ENCODE measurements at places on chromosomes 12 and 14.
A peak's percentile ranks its signal among the peaks of the same experiment; 100 is the strongest.

DNA sequence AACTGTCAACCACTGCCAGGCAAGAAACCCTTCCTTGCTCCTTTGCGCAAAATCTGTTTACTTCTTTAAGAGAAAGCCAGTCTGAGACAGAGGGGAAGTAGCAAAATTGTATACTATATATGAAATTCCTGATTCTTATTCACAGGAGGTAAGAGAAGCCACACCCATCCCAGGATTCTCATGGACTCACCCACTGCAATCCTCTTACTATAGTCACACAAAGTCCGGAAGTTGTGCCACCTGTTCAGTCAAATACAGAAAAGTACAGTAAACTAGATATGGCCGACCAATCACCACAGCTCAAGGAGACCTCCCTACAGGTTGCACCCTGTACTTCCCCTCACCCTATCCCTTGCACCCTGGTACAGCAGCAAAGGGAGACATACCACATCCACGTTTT lies 2.9 kb downstream of the PRMT5 start:
- DNase-seq, result no peak

GRCh38 chr14:70338550-70338949 lies 20.9 kb downstream of the COX16 start:
- DNase-seq, result no peak

GRCh38 chr12:78229591-78230101 lies 399.0 kb downstream of the NAV3 start:
- DNase-seq, result peak; percentile 48

- no peak for DNase-seq
These were observed 67.6 kb upstream of the KTN1 start for GRCh38 chr14:55512421-55512820.

- no peak for DNase-seq
These were observed 1419.4 kb downstream of the FSCB start for GRCh38 chr14:43087666-43088065.

GRCh38 chr14:39868251-39868650 lies 436.0 kb upstream of the FBXO33 start:
- DNase-seq, result no peak

- no peak for DNase-seq
These were observed 568 bp upstream of the SIVA1 start for GRCh38 chr14:104752423-104752734.

DNA sequence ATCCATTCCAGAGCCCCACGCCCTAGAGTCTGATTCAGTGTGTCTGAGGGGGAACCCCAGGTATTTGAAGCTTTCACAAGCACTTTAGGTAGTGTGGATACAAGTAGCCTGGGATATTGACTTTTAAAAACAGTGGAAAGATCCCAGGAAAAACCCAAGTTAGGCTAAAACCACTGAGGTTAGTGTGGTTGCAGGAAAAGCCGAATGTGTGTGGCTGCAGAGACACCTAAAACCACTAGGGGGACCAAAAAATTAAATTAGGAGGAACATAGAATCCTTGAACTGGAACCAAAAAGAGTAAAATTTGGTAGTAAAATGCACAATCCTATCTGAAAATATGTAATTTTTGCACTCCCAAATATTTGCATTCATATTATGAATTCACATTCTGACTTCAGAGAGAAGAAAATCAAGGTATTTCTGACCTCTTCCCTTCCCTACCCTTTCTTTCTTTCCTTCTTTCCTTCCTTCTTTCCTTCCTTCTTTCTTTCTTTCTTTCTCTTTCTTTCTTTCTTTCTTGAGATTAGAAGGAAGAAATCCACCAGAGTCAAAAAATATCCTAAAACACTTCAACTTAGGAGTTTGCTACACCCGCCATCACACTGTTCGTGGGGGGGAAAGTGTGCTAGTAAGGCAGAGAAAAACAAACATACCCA lies 37.8 kb downstream of the SLCO1A2 start:
- DNase-seq, result no peak

- no peak for DNase-seq
These were observed 36.0 kb downstream of the MAP3K9 start for GRCh38 chr14:70773182-70773862.

DNA sequence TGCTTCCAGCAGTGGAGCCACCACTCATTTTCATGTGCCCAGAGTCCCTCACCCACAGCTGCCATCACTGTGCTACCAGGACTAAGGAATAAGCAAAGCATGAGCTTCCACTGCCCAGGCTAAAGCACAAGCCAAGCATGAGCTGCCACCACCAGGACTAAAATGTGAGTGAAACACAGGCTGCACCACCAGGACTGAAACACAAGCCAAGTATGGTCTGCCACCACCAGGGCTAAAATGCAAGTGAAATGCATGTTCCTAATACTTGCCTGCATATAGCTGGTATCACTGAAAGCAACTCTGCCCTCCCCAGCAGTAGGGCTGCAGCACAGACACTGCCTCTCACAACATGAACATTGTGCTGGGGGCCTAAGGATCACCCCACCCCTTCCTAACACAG lies 30.0 kb downstream of the CEP83 start:
- DNase-seq, result no peak
